ENCODE measurements at places on chromosomes 7 and 10. TPM values are rescaled to one million over a fixed set of nuclear protein-coding genes. Genes with fewer than 3 reads are reported as not detected.
A peak's percentile ranks its signal among the peaks of the same experiment; 100 is the strongest.

- no peak for DNase-seq
Measured at GRCh38 chr7:108805808-108806397, 236.2 kb downstream of the DNAJB9 start.

Gene AGR2
- total RNA-seq: 13.7 TPM

Gene PRRT4
- total RNA-seq: not detected

- DNase-seq: peak; percentile 22
Measured at GRCh38 chr7:42843205-42843800, 68.6 kb downstream of the C7orf25 start.

DNA sequence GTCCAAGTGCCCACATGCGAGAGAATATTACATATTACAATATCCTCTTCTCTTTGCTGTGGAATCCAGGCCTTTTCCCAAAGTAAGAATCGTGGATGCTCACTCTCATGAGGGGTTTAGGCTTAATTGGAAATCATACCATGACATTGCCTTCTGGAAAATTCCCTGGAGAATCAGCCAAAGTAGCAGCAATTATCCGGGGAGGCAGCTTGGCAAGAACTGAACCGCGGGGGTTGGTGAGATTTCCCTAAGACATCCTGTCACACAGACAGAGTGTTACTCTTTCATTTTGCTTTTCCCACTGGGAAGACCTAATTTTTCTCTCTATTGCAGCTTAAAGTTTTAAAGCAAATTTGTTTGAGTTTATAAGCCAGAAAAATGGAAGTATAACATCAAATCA lies 463.6 kb upstream of the DPP6 start:
- no peak for DNase-seq

DNA sequence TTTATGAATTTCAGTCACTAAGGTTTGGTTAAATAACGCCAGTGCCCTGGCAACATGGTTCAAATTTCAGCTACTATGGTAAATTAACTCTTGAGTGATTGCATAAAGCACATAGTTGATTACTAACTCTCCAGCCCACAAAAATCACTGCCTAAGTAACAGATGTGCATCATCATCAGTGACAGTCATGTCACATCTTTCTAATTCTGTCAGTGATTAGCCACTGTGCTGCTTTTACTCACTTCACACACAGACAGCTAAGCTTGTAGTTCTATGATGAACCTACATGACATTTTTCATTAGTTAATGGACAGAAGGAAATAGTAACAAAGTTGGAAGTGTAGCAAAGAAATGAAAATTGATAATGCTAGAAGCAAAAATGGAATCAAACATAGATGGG lies 108.9 kb downstream of the DNAH11 start:
- no peak for DNase-seq

Gene NCAPG2
- 3.1 TPM for total RNA-seq

DNA sequence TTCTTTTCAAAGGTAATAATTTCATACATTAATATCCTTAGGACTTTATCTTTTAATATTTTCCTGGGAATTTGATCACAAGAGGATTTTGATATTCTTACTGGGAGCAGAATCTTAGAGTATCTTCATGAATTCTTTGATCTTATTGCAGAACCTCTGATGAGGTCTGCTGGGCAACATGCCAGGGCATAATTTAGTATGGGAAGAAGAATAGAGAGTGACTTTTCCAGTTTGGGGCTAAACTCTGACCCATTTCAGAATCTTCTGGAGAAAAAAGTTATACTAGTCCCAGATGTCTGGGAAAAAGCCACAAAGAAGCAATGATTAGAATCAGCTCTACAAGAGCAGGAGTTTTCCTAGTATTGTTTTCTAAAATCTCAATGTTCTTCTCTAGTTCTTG lies 28.0 kb upstream of the RSU1 start:
- no peak for DNase-seq

Gene TRA2A
- total RNA-seq: 19.1 TPM

GRCh38 chr10:104076743-104077160 lies 8.9 kb downstream of the COL17A1 start:
- peak; percentile 27 for DNase-seq

- DNase-seq: no peak
Measured at GRCh38 chr10:11063856-11064255, 46.2 kb downstream of the CELF2 start.

GRCh38 chr7:142438235-142438922 lies 180.5 kb upstream of the PRSS58 start:
- DNase-seq: no peak

Gene ABCA13
- total RNA-seq: 0.31 TPM

GRCh38 chr7:126937171-126937570 lies 315.6 kb downstream of the GRM8 start:
- DNase-seq: no peak

Gene LCOR
- 25.4 TPM for total RNA-seq

Gene RSPH10B
- total RNA-seq: not detected

GRCh38 chr7:36965625-36966024 lies 241.3 kb upstream of the AOAH start:
- no peak for DNase-seq

GRCh38 chr7:73890555-73891147 lies 29.7 kb downstream of the TMEM270 start:
- no peak for DNase-seq

- DNase-seq: no peak
Measured at GRCh38 chr7:25238066-25238725, 9.9 kb upstream of the NPVF start.

GRCh38 chr10:1141701-1142100 lies 85.5 kb downstream of the WDR37 start:
- DNase-seq: no peak

DNA sequence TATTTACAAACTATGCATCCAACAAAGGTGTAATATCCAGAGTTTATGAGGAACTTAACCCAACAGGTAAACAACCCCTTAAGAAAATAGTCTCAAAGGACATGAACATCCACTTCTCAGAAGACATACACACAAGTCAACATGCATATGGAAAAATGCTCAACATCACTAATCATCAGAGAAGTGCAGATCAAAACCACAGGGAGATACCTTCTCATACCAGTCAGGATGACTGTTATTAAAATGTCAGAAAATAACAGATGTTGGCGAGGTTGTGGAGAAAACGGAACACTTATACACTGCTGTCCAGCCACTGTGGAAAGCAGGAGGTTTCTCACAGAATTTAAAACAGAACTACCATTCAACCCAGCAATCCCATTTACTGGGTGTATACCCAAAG lies 84.0 kb downstream of the ADD3 start:
- DNase-seq: no peak
